ENCODE measurements at places on chromosomes 4 and X.

DNA sequence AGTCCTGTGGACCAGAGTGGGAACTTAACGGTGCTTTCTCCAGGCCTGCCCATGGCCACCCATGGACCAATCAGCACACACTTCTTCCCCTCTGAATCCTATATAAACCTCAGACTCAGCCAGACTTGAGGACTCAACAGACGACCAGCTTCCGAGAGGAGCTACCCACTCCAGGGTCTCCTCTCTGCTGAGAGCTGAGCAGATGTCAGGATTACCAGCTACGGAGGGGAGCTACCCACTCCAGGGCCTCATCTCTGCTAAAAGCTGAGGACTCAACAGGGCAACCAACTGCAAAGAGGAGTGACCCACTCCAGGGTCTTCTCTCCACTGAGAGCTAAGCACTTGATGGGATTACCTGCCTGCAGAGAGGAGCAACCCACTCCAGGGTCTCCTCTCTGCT, 80.0 kb upstream of the DDX60 start:
- no peak for DNase-seq

GRCh38 chr4:42329421-42329820, 67.9 kb upstream of the SHISA3 start:
- DNase-seq: no peak

- no peak for DNase-seq
Observed at GRCh38 chr4:177265729-177266128, 43.9 kb upstream of the NEIL3 start.

DNA sequence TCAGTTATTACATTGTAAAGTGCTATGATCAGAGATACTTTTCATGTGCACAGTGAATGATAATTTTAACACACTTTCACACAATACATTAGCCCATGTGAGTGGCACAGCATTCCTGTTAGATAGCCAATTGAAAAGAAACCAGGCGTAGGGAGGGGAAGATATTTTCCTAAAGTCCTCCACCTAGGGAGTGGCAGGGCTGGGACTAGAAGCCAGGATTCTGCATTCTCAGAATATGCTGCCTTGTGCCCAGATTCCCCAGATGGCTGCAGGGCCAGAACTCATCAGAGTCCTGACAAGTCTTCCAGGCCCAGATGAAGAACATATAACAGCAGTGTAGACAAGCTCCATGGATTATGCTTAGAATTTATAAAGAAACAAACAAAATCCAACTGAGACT, 350.2 kb downstream of the AFF2 start:
- DNase-seq: no peak

GRCh38 chrX:9464435-9465371, at the start of gene TBL1X:
TBL1X (plus strand) TSS chrX:9465058; CDS start chrX:9653587, 188,529 bp downstream.
- DNase-seq: peak; percentile 2

DNA sequence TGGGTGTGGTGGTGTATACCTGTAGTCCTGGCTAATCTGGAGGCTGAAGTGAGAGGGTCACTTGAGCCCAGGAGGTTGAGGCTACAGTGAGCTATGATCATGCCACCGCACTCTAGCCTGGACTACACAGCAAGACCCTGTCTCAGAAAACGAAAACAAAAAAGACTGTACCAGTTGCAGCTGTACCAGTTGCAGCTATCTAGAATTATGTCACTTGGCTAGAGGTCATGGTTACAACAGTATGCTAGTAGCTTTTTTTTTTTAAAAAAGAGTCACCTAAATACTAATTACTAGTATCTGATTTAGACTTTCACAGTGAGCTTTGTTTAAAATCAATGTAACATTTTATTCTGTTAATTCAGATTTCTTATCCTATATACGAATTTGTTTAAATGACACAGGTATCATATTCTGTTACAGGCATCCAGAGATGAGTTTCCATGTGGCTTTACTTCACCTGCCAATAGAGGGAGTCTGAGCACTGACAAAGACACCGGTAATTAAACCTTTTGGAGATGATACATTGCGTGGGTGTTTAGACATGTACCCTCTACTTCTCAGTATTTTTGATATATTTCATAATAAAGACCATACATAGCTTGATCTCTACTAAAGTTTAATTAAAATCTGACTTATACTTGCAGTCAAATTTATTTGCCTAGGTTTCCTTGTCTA, 100.2 kb upstream of the IL13RA1 start:
- DNase-seq: no peak

GRCh38 chrX:152958047-152958446, 35.9 kb downstream of the PNMA5 start:
- DNase-seq: no peak

DNA sequence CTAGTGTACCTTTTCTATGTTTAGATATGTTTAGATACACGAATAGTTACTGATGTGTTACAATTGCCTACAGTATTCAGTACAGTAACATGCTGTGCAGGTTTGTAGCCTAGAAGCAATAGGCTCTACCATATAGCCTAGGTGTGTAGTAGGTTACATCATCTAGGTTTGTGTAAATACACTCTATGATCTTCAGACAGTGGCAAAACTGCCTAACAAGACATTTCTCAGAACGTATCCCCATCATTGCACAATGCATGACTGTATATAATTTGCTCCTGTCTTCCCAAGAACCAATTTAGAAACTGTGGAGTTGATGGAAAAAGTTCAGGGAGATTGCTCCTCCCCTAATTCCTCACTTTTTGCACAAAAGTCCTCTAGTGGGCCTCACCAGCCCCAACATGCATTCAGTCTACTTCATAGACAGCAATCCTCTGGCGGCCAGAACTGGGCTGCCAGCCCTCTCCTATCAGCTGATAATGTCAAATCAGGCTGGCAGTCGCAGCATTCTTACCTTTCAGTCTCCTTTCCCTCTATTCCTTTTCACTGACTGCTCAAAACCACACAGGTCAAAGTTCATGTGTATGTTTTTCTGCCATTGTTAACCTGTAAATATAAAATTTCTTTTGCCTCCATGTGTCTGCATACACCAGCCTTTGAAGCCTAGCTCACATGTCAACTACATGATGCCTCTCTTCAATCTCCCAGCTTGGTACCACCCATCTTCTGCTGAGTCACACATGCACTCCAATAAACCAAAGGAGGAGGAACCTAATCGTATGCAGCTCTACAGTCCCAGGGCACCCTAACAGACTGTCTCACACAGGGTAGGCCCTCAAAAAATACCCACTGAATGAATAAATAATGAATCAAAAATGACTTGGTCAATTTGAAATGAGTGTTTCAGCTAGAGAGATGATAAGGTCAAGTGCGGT, 32.0 kb downstream of the BCLAF3 start:
- no peak for DNase-seq

All from occipital lobe (tissue), 3 donors.